ENCODE measurements at places on chromosomes 6 and 20. TPM values are rescaled to one million over a fixed set of nuclear protein-coding genes. Genes with fewer than 3 reads are reported as not detected.

DNA sequence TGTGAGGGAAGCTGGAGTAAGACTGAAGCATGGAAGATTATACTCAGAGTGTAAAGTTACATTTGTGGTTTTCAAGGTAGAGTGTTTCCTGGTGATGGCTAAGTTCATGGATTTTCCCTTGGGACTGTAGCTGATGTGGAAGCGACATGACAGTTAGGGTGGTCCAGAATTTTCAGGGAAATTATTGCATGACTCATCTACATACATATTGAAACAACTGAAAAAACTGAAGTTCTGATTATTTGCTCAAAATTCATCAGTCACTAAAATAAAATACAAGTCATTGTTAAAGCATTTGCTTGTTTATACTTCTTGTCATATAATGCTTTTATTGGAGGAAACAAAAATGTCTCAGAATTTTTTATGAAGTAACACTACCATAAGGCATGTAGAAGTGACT lies 700.0 kb downstream of the RFPL4B start:
- peak; percentile 17 for DNase-seq

DNA sequence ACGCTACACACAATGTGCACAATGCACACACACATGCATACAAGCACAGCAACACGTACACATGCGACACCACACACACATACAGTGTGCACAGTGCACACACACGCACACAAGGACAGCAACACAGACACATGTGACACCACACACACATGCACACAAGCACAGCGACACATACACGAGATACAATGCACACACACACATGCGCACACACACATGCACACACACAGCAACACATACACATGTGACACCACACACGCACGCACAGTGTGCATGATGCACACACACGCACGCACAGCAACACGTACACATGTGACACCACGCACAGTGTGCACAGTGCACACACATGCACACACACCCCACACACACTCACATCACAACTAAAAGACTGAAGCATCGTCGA lies 327.3 kb downstream of the THBS2 start:
- no peak for DNase-seq

- DNase-seq: no peak
Measured at GRCh38 chr6:119533603-119534279, 184.2 kb upstream of the MAN1A1 start.

DNA sequence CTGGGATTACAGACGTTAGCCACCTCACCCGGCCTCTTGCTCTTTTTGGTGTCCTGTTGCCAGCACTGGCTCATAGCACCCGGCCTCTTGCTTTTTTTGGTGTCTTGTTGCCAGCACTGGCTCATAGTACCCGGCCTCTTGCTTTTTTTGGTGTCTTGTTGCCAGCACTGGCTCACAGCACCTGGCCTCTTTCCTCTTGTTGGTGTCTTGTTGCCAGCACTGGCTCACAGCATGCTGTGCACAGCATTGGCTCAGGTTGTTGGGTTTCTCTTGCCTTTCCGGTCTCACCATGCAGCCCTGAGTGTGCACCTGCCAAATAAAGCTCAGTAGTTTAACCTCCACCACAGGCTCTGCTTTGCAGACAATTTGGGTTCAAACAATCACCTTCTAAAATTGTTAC lies 208.2 kb downstream of the THBS2 start:
- DNase-seq: no peak

The CGAS gene
- total RNA-seq: not detected

The FGD2 gene
- not detected for total RNA-seq

The RNF217 gene
- total RNA-seq: 7.0 TPM

The C6orf136 gene
- total RNA-seq: 2.9 TPM

The HLA-DQB2 gene
- total RNA-seq: not detected

The ANKRD66 gene
- not detected for total RNA-seq

The TREML4 gene
- total RNA-seq: 0.46 TPM
